PC-9 (cell line): ENCODE measurements at places on chromosomes 6 and 20.

DNA sequence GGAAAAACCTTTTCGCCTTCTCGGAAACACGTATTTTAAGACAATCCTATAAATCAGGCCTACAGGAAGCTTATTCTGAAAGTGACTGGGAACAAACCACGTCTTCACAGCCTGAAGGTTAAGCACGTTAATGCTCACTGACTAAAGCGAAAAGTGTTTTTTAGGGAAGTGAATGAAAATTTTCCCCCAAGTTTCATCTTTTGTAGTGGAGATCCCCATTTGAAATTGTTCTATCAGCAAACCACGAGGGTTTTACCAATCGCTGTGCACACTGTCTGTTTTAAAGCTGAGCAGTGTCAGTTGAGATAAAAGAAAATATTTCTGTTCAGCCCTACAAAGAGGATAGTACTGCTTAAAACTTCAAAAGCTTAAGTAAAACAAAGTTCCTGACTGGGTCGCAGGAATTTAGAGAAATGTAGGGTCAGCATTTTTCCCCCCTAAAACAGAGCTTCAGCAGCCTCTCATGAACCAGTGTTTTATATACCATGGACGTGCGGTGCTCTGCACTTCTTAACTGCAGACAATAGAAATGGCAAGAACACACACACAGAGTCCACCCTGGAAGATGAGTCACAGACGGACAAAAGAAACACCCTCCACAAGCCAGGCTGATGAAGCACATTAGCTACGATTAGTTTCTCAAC lies 34.9 kb downstream of the SLC22A23 start:
- no peak for DNase-seq

GRCh38 chr20:62938105-62938888 lies at the start of gene GID8:
GID8 (plus strand) TSS chr20:62938147; CDS start chr20:62941503, 3,356 bp downstream.
- peak; percentile 48 for DNase-seq

GRCh38 chr20:16864069-16864468 lies 115.9 kb downstream of the OTOR start:
- no peak for DNase-seq

GRCh38 chr20:41355192-41355591 lies 11.4 kb downstream of the EMILIN3 start:
- no peak for DNase-seq

DNA sequence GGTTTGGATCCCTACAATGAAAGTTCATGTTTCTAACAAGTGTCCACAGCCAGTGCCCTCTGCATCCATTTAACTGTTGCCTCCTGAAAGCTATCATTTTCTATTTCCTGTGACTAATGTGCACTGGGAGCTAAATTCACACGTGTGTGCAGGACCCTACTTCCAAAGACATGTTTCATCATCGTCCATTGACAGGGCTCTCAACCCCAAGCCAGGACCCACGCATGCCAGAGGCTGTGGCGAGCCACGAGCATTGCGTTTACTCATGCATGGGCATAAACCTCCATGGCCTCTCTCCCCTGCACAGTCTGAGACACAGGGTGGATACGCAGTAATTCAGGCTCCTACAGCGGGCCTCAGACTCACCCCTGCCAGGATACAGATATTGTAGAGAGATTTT lies 153.2 kb downstream of the MAFB start:
- DNase-seq: no peak

GRCh38 chr6:130694606-130695005 lies 132.6 kb upstream of the SMLR1 start:
- DNase-seq: no peak

DNA sequence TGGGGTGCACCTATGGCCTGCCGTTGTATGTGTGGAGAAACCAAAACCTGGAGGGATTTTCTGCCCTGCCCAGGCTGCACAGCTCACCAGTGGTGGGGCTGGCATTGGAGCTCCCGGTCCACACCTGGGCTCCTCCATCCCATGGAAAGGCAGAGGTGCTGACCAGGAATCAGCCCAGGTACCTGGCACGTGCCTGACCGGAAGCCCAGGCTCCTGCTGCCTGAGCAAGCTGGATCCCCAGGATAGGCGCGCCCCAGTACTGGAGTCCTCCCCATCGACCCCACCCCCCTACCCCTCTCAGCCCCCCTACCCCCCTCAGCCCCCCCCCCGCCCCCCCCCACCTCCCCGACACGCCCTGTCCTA lies 39.9 kb upstream of the HMGA1 start:
- DNase-seq: no peak

DNA sequence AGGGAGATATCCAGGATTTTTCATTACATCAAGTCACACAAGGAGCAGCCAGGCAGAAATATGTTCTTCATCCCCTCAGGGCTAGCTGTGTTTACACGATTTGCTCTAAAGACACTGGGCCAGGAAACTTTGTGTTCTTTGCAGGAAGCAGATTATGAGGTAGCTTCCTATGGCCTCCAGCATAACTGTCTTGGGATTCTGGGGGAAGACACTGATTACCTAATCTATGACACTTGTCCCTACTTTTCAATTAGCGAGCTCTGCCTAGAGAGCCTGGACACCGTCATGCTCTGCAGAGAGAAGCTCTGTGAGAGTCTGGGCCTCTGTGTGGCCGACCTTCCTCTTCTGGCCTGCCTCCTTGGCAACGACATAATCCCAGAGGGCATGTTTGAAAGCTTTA lies 11.2 kb downstream of the FAM120B start:
- DNase-seq: no peak

- DNase-seq: no peak
Measured at GRCh38 chr6:68834551-68834950, 199.5 kb downstream of the ADGRB3 start.

DNA sequence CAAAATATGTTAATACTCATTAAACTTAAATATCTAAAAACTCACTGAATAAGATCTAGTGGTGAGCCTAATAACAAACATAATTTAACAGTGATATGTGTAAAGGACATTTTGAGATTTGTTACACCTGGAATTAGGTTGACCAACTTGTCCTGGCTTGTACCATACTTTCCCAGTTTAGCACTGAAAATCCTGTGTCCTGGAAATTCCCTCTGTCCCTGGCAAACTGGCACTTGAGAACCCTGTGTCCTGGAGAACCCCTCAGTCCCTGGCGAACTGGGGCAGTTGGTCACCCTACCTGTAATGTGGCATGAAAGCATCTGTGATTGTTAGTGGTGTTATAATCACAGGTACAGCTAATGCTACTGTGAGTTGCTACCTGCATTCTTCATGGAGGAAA lies 6.9 kb upstream of the PRND start:
- DNase-seq: no peak

DNA sequence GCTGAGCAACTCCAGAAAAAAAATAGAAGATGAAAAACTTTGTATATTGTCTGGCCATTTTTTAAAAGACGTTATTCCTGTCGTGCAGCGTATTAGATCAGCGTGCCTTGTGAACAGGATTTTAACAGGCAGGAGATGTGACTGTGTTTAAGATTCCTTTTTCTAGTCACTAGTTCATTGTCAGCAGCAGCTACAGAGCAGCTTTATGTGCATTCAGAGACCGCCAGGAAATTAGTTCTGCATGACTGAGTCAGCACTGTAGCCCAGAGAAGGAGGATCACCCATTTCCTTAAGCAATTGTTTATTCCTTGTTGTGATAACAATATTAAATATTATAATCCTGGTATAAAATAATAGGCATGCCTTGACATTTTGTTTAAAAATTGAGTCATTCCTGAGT lies 75.4 kb upstream of the ADGRB3 start:
- DNase-seq: no peak

GRCh38 chr6:150355932-150356331 lies 12.9 kb upstream of the IYD start:
- no peak for DNase-seq
